ENCODE measurements at places on chromosomes 5 and 9.
A peak's percentile ranks its signal among the peaks of the same experiment; 100 is the strongest.

DNA sequence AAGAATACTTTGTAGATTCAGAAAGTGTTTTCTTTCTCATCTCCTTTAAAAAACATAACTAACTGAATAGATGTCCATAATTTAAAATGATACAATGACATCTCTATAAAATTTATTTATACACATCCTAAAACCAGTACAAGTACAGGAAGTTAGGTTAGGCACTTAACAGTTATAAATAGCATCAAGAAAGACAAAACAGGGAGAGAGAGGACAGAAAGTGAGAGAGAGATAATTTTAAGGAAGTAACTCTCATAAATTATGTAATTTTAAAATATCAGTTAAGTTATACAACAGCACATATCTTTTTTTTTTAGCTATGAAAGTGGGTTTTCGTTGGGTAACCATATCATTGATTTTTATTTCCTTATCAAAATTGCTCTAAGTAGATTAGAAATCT, 1068.6 kb downstream of the TAF11L14 start:
- no peak for DNase-seq

DNA sequence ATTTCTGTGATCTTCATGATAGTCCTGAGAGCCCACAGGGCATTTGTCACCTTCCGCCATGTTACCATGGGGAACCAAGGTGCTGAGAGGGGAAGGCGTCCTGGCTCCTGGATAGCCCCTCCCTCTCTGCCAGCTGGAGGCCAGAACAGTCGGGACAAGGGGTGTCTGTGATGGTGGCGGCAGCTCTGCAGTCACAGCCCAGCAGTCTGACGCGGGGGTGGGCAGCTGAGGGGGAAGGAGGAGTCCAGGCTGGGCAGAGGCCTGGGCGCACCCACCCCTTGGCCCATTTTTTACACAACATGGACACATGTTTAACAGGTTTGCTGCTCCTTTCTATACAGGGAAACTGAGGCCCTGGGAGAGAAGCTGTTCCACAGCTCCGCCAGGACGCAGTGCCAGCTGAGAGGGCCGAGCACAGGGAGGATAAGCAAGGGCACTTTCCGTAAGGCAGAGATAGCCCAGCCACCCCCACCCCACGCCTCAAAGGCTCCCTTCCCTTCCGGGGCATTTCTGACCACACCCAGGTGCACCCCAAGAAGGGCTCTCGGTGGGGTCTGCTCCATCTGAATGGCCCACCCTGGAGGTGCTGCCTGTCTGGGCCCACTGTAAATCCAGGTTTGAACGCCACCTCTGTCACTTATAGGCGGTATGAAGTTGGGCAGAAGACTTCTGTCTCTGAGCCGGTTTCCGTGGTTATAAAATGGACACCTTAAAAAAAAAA, 17.1 kb downstream of the LRRC8A start:
- DNase-seq, result no peak

- DNase-seq, result no peak
Observed at GRCh38 chr5:95068289-95068910, 216.5 kb downstream of the MCTP1 start.

GRCh38 chr9:136977223-136977622, at the start of gene PTGDS:
Gene PTGDS, plus strand, starts transcription at chr9:136977504. Its CDS starts 75 bp downstream, at chr9:136977579.
- peak; percentile 98 for DNase-seq

DNA sequence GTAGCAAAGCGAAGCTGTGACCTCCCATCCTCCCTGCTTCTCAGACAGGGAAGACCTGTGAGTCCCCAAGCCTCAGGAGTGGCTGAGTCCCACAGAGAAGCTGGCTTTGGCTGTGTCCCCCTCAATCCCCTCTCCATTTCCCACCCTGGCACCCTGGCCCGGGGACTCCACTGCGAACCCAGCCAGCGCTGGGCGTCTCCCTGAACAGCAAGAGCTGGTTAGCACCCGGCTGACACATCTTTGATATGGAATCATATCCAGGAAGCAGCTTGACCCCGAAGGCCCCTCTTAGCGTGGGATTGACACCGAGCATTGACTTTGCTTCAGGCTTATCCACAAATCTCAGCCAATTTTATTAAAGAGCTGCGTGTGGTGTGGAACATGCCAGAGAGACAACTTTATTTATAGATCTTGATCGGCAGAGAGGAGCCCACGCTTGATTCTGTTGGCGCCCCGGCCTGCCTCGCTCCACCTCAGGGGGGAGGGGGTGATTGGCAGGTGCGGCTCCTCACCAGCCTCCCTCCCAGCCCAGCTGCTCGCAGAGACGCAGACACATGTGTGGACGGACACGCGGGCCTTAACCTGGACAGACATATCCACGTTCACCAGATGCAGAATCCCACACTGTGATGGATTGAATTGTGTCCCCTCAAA, 120.7 kb upstream of the MVB12B start:
- DNase-seq, result no peak

DNA sequence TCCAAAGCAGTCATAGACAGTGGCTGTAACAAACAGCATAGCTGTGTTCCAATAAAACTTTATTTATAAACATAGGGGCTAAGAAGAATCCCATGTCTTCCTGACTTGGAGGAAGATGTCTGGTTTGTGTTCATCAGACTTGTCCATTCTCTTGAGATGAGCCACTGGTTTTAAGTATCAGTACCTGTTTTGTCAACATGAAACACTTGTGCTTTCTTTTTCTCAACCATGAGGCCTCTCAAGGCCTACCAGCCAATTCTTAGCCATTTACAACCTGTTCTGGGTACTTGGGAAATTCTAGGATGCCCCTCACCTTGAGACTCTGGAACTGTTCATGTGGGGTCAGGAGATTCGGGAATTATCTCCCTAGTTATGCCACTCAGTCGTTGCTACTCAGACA, 154.3 kb upstream of the PPP1R2B start:
- DNase-seq, result no peak
